Stimulated activated CD4-positive, alpha-beta T cell treated with anti-CD3 and anti-CD28 coated beads, TNF-alpha, amount 100 ng/mL, for 1 hour (primary cell): ENCODE measurements at places on chromosomes 5 and 9.

DNA sequence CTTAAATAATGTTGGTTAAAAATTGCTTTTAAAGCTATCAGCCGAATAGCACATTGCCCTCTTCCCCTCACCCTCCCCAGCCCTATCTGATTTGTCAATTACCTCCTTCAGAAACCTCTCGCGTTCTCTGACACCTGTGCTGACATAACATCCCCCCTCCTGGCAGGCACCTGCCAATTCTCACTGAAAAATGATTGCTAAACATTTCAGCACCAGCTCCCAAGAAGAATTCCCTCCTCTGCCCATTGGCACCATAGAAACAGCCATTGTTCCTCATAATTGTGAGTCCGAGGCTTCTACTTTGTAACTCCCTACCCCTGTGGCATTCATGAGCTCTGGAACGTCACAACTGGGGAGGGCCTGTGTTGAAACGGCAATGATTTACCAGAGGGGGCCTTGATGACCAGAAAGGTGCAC lies 20.2 kb downstream of the CDH6 start:
- no peak for DNase-seq

DNA sequence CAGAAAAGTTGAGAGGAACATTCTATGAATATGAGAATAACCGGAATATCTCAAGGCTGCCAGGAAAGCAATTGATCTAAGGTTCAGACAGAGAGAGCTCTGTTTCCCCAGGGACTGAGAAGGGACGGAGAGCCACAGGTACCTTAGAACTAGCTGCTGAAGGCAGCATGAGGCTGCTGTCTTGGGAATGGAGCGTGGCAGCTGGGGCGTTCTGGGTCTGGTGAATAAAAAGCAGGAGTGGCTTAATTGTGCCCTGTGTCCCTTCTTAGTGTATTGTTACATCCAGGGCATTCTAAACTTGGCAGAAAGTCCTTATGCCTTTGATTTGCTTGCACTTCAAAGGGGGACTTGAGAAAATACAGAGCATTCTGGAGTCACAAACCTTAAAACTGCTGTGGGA lies 434.5 kb downstream of the KDM4C start:
- no peak for DNase-seq

DNA sequence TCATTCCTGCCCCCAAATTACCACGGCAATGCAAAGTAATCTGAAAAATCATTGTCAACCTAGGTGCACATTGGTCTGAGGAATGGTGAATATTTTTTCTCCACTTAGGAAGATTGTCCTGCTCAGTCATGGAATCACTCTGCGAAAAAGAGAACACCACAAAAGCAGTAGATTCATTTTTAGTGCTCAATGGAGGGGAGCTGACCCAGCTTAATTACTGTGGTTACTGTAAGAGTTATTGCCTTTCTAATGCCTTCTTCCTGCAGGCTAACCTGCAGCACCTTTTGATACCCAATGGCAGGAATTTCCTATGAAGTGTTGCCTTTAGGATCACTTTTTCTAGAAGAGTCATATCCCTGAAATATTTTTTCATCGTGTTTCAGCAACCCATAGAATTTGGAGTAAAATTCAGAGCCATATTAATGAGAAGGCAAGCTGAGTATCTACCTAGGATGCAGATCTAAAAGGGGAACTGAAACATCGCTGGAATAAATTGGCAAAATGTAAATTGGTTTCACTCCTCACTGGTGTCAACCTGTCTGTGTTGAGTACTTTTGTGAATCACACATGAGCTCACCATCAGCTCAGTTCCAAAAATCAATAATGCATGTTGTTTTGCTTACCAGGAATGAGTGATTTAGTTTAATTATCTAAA lies 464.5 kb downstream of the CSNK1G3 start:
- no peak for DNase-seq

GRCh38 chr5:168334280-168334679 lies 42.8 kb downstream of the WWC1 start:
- no peak for DNase-seq

GRCh38 chr9:127923771-127924170 lies 6.8 kb downstream of the PIP5KL1 start:
- no peak for DNase-seq

DNA sequence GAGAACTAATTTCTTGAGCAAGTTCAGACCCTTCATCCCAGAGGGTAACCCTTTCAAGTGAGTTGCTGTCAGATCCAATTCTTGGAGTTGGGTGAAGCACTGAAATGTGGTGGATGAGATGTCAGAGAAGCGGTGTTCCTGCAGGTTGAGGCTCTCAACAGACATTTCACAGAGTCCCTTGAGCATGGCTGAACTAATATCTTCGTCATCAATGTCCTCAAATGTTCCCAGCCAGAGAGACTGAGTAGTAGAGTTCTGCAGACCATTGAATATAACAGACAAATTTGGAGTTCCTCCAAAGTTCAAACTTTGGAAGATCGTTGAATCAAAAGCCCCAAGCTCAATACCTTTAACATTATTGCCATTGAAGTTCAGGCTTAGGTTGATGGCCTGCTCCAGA lies 12.7 kb downstream of the CD180 start:
- no peak for DNase-seq

DNA sequence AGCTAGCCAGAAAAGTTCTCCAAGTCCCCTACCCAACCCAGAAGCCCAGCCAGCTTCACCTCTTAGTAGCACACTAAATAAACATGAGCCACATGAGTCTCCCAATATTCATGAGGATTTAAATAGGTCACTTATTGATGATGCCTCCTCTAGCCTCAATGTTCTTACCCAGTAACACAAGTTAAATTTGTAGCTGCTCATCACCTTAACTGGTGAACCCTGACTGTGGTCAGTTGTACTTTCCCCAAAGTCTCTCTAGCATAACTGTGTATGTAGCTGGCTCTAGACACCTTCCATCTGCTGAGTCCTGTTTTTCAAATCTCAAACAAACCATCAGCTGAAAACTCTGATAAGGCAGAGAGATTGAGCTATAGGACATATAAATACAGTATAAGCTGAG lies 100.3 kb upstream of the ELAVL2 start:
- no peak for DNase-seq

DNA sequence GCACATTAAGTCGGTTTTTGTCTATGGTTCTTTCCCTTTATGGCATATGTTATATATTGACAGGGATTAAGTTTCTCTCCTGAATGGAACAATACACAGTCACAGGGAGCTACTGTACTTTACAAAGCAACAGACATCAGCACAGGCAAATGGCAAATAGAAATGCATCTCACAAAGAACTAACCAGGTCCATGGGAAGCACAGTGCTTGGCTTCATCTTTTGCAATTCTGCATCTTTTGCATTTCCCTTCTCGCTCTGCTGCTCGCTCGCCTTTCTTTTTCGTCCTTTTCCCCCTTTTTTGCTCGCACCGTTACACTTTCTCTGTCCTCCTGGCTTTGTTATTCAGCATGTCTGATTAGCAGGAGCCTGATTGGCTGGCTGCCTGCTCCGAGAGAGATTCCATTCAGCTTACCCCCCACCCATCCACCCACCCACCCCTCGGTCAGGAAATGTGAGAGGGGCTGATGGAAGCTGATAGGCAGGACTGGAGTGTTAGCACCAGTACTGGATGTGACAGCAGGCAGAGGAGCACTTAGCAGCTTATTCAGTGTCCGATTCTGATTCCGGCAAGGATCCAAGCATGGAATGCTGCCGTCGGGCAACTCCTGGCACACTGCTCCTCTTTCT lies at the start of gene ADAMTSL1:
Gene ADAMTSL1 (plus strand): TSS at position 502 of the 628 bp plus-strand sequence. CDS start 80 bp downstream, at position 582.
- no peak for DNase-seq

- DNase-seq, result no peak
These were observed 18.9 kb upstream of the IGFBPL1 start for GRCh38 chr9:38443181-38443580.

GRCh38 chr9:103427696-103428095 lies 432.6 kb downstream of the CYLC2 start:
- no peak for DNase-seq

DNA sequence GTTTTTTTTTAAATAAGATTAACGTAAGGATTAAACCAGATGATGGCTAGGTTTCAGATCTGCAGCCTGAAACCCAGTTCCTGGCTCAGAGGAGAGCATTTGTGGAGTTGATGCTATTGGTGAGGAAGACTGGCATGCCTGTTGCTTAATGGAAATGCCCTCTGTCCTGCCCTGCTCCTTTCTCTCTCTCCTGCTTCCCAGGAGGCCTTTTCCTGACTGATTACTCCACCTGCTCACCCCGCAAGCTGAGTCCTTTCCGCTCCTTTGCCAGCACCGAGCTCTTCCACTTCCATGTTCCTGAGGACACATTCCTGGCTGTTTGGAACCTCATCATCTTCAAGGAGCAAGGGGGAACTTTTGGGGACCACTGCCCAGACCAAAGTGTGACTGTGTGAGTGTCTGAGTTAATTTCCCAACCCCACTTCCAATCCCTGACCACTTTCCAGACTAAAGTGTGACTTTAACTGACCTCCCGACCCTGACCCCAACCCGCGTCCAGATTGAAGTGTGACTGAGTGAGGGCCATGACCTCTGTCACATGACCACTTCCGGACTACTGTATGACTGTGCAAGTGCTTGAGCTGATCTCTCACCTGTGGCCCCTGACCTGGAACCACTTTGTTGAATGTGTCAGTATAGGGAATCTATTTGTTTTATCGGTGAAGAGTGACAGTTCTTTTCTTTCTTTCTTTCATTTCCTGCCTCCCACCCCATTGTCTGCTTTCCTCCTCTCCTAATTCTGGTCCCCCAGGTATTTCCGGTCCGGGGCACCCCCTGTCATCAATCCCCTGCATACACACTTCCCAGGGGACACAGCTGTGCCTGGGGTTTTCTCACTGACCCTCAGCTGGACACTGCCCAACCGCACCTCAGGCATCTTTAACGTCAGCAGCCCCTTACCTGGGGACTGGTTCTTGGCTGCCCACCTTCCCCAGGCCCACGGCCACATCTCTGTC lies 5.5 kb downstream of the TMEM8B start:
- no peak for DNase-seq

DNA sequence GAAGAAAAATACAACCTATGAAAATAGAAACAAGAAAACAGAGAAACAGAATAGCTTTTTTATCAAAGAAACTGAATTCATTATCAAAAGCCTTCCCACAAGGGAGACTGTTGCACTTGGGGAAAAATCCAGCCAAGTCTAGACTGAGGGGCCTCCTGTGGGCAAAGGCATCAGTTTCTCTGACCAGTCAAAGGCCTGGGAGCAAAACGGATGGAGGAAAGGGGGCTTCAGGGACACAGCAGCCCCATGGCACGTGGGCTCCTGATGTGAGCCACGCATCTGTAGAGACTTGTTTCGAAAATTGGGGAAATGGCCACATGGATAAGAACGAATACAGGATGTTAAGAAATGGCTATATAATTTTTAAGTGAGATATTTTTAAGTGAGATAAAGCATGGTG lies 21.1 kb downstream of the ZDHHC11B start:
- no peak for DNase-seq

DNA sequence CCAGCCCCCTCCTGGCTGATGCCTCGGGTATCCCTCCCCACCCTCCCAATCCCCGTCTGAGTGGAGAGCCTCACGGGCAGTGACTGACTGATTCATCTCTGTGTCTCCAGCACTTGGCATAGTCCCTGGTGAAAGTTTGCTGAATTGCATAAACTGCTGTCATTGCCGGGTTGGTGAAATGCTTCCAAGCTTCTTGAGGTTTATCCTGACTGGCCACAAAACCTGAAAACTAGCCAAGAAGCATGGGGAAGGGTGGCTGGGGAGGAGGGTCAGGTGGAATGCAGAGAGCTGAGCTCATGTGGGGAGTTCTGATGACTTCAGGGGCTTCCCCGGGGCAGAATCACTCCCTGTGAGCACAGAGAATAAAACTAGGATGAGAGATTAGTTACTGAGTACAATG lies 56.9 kb upstream of the GGTA1 start:
- no peak for DNase-seq

GRCh38 chr9:127154003-127154389 lies 31.6 kb upstream of the ANGPTL2 start:
- no peak for DNase-seq

DNA sequence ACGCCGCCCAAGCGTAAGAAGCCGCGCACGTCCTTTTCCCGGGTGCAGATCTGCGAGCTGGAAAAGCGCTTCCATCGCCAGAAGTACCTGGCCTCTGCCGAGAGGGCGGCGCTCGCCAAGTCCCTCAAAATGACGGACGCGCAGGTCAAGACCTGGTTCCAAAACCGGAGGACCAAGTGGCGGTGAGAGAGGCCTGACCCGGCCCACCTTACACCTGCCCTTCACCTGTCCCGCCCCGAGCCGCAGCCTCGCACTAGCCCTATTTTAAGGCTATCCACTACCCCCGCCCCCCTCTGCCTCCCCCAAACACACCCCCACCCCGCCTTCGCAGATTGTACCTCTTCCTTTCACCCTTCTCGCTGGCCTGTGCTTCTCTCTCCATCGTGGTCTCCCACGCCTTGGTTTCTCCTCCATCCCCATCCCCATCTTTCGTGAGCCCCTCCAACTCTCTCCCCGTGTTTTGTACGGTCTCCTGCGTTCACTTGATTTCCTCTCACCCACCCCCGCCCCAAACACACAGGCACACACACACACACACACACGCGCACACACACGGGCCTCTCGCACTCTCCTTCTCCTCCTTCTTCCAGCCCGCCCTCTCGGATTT lies 1.3 kb downstream of the TLX3 start:
- DNase-seq, result no peak

GRCh38 chr9:135014311-135015010 lies 73.0 kb upstream of the OLFM1 start:
- DNase-seq, result no peak

DNA sequence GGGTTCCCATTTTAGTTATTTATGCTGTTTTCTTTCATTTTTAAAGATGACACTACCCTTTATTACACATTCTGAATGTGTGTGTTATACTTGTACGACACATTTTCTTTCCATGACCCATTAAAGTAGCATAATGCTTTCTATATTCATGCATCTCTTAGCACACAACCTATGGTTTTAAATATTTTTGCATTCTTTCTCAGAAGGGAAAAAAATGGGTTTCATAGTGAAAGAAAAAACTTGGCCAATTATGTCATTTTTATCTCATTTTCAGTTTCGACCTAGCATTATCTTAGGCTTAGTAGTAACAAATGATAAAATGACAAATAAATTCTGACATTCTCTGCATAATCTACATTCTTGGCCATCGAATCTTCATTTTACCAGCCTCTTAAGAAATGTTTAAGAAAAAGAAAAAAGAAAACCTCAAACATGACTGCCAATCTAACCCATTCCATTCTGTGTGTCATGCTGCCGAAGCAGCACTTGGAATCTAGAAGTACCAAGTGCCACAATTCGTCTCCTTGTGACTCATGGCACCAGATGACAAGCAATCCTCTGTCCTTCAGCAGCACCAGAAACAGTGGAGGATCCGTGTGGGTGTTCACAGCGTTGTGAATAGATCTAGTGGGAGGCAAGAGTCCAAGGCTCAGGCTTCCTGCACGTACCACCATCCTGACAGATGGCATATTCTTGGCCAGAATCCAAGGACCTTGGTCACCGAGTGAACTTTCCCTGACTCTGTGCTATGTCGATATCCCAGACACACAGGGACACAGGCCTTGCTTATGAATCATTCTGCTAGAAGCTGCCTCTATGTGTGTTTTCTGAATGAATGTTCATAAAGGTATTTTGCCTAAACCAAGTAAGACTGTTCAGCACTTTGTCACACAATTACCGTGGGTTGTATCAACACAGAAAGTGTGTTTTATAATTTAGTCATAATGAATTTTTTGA lies 502.7 kb downstream of the NR2F1-AS1 start:
- no peak for DNase-seq
